ENCODE measurements at places on chromosomes 13 and 19. TPM values are rescaled to one million over a fixed set of nuclear protein-coding genes. Genes with fewer than 3 reads are reported as not detected.

GRCh38 chr13:32432856-32433255, 4.9 kb upstream of the N4BP2L1 start:
- no peak for DNase-seq

DNA sequence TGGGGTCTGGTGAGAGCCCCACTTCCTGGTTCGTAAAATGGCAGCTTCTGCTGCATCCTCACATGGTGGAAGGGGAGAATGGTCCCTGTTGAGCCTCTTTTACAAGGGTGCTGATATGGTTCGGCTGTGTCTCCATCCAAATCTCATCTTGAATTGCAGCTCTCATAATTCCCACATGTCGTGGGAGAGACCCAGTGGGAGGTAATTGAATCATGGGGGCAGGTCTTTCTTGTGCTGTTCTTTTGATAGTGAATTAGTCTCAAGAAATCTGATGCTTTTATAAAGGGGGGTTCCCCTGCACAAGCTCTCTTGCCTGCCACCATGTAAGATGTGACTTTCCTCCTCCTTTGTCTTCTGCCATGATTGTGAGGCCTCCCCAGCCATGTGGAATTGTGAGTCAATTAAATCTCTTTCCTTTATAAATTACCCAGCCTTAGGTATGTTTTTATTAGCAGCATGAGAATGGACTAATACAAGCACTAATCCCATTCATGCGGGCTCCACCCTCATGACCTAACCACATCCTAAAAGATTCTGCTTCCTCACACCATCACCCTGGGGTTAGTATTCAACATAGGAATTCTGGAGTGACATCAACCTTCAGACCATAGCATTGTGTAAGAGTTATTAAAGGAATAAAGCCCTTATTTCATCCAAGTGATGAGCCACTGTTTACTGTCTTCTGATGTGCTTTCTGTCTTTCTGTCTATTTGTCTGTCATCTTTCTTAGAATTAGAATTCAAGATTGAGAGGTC, 159.0 kb upstream of the IRS2 start:
- no peak for DNase-seq

- peak; percentile 62 for DNase-seq
Observed at GRCh38 chr13:79791471-79792042, 310.6 kb downstream of the NDFIP2 start.

DNA sequence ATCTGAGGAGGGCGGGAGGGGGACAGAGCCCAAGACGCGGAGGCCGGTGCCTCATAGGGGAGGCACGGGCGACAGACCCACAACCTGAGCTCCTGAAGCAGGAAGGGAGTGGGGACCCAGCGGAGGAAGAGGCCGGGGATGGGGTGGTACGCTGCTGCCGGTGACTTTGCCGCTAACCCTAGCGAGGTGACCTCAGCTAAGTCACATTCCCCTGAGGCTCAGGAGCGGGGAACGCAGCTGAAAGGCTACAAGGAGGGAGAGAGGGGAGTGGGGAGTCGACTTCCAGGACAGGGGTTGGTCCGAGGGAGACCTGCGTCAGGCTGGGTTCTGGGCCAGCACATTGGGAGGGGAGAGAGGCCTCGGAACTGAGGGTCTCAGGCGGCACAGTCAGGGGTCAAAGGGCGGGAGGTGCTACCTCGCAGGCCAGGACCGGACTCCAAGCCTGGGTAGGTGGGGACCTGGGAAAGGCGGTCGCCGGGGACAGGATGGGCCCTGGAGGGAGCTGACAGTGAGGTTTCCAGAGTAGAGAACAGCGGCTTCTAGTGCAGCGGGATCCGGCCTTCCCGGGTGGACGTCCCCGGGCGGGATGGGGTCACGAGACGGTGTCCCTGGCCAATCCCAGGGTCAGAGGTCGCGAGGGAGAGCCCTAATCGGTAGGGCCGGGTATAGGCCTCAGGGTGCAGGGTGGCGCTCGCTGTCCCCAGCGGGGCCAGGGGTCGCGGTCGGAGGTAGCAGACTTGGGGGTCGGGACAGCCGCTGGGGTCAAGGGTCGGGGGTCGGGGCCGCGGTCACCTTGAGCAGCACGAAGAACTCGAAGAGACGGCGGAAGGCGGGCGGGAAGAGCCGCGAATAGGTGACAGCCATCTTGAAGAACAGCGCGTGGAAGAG, 699 bp downstream of the TMEM259 start:
- no peak for DNase-seq

GRCh38 chr13:100596516-100596915, 7.9 kb upstream of the GGACT start:
- DNase-seq: no peak

DNA sequence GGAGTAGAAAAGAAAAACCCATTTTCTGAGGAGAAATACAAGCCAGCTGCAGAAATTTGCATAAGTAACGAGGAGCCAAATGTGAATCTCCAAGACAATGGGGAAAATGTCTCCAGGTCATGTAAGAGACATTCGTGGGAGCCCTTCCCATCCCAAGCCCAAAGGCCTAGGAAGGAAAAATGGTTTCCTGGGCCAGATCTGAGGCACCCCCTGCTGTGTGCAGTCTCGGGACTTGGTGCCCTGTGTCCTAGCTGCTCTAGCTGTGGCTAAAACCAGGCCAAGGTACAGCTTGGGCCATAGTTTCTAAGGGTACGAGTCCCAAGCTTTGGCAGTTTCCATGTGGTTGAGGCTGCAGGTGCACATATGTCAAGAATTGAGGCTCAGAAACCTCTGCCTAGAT, 444.9 kb downstream of the PCDH20 start:
- DNase-seq: no peak

Gene ZNF611
- total RNA-seq: 17.1 TPM

GRCh38 chr13:99827011-99827772, 144.4 kb downstream of the ZIC5 start:
- DNase-seq: no peak

DNA sequence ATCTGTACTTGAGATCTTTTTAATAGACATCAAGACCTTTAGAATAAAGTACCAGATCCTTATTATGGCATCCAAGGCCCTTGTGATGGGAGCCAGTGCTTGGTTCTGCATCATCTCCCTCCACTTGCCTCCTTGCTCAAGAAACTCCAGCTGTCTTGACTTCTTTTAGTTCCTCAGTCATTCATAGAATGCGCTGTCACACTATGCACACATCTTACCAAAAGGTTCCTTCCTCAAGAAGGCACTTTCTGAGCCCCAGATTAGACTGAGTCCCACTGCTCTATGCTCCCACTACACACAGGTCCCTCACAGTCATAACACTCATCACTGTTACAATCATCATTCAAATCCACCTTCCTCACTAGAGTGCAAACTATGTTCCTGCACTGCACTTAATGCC, 57.8 kb upstream of the ITM2B start:
- no peak for DNase-seq

GRCh38 chr19:32859591-32859990, 10.0 kb downstream of the SLC7A9 start:
- DNase-seq: peak; percentile 62

- no peak for DNase-seq
Observed at GRCh38 chr19:37991841-37992248, 84.8 kb downstream of the SIPA1L3 start.

Gene MEIOSIN
- total RNA-seq: not detected

Gene HCST
- 12.4 TPM for total RNA-seq

GRCh38 chr13:51370116-51370515, 30.6 kb downstream of the SERPINE3 start:
- DNase-seq: no peak

- no peak for DNase-seq
Observed at GRCh38 chr19:871446-872265, 12.2 kb downstream of the CFD start.

DNA sequence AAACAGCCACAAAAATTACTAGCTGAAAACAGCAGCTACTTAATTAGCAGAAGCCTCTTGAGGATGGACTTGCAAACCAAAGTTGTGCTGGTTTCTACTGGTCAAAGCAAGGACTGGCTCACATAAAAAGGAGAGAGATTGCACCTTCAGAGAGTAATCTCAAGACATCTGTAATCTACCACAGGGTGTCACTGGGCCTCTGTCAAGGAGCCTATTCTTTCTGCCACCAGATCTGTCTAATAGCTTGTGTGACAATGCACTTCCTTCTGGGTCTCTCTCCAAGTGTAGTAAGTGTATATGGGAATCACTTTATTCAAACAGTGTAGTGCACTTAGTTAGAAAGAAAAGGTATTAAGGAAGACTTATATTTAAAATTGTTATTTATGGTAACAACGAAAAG, 24.4 kb upstream of the ZNF561 start:
- no peak for DNase-seq

Gene KLF1
- total RNA-seq: not detected

DNA sequence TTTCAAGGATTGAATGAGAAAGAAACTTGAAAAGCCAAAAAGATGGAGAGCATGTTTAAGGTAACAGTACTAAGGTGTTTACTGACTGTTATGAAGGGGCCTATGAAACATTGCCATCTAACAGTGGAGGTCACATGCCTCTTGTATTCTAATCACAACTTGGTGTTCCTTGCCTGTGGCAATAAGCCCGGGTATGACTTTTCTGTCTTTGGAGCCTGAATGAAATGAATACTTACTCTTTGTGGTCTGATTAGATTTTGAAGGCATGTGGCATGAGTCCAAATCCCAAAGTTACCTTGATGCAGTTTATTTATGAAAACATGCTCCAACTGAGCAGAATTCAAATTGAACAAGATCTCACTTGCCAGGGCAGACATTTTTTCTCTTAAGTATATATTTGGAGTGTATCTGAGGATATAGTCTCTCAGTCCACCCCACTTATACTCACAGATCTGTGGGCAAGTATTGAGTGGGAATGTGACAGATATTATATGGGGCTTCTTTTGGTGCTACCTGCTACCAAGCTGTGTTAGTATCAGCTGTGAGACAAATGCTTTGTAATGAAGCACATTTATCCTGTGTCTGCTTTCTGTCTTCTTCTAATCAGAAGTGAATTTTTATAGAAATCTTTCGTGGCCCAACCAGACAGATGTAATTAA, 67.5 kb downstream of the B3GLCT start:
- DNase-seq: no peak

Gene CLEC4M
- total RNA-seq: not detected

- DNase-seq: no peak
Observed at GRCh38 chr13:71789693-71790329, 77.2 kb downstream of the DACH1 start.

GRCh38 chr13:73497430-73497829, 438.6 kb downstream of the KLF5 start:
- no peak for DNase-seq

DNA sequence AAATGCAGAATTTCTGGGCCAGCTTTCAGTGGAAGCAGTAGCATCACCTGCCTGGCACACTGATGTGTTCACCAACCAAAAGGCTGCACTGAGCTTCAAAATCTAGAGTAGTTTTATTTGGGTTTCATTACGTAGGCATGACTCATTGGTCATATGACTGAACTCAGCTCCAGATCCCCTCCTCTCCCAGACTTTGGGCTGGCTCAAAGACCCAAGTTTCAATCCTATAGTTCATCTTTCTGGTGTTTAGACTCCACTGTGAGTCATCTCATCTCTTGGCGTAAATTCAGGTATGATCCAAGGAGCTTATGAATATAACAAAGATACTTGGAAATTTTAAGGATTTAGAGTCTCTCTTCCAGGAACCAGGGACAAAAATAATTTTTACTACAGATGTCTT, 17.7 kb downstream of the ZMYM5 start:
- no peak for DNase-seq

Gene SLC25A42
- 8.0 TPM for total RNA-seq

DNA sequence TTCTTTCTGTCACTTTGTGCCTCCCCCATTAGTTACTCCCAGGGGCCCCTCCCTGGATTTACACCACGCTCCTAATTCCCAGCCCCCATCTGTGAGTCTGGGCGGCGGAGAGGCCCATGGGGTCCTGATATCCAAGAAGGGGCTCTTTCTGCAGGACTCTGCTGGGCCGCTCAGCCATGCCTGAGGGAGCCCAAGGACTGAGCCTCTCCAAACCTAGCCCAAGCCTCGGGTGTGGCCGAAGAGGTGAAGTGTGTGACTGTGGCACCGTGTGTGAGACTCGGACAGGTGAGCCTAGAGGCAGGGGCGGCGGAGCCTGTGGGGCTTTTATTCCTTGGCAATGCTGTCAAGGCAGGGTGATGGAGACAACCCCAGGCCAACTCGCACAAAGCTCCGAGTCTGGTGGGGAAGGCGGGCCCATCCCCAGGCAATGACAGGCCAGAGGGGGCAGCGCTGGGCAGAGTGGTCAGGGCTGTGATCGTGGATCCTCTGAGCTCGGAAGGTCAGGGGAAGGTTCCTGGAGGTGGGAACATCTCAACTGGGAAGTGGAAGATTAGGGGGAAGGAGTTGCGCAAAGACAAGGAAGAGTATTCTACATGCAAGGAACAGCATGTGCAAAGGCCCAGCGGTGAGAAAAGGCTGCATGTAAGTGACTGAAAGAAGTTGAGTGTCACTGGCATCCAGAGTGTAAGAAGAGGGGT, 1.6 kb downstream of the PLEKHG2 start:
- peak; percentile 89 for DNase-seq

- no peak for DNase-seq
Observed at GRCh38 chr19:50843205-50843604, 9.8 kb upstream of the KLK15 start.

DNA sequence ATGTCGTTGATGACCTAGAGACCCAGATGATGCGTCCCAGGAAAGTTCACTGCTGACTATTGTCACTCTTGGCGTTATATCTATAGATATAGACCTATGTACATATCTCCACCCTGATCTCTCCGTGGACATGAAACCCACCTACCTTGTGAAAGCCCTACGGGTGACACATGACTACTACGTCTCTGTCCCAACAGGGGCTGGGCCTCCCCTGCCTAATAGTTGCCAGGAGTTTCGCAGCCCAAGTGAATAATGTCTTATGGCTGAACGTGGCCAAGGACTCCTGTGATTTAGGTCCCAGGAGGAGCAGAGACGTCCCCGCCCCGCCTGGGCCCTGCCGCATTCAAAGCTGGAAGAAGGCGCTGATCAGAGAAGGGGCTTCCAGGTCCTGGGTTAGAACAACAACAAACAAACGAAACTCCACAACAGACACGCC, 4.9 kb upstream of the POU4F1 start:
- no peak for DNase-seq

Gene SPATA13
- total RNA-seq: 8.5 TPM

Gene ZNF626
- 18.0 TPM for total RNA-seq

Gene KLHL1
- total RNA-seq: not detected

- no peak for DNase-seq
Observed at GRCh38 chr13:50122455-50122854, 107.2 kb downstream of the KCNRG start.

- no peak for DNase-seq
Observed at GRCh38 chr13:80161896-80162295, 179.0 kb downstream of the SPRY2 start.

- DNase-seq: no peak
Observed at GRCh38 chr13:40488869-40489391, 177.5 kb downstream of the FOXO1 start.

Gene SPC24
- total RNA-seq: 2.2 TPM

Gene LCP1
- total RNA-seq: 72.8 TPM

DNA sequence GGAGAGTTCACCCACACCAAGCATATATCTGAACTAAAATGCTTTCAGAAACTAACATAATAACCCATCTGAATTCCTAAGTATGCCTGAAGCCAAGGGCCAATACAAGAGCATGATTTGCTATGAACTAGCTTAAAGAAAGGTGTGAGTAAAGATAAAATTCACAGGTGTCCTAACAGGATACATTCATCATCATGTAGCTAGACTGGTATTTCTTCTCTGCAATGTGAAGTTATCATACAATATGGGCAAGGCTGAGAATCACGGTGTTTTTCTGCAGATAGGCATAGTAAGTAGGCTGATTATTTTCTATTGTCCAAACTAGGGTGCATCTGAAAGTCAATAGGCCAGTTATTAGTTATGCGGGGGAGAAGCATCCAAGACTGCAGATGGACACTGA, 63.1 kb downstream of the STK24 start:
- no peak for DNase-seq

Gene MRPL34
- total RNA-seq: 54.6 TPM
